Omental fat pad (tissue), 4 donors: ENCODE measurements at places on chromosomes 7 and 10. TPM values are rescaled to one million over a fixed set of nuclear protein-coding genes. Genes with fewer than 3 reads are reported as not detected.

DNA sequence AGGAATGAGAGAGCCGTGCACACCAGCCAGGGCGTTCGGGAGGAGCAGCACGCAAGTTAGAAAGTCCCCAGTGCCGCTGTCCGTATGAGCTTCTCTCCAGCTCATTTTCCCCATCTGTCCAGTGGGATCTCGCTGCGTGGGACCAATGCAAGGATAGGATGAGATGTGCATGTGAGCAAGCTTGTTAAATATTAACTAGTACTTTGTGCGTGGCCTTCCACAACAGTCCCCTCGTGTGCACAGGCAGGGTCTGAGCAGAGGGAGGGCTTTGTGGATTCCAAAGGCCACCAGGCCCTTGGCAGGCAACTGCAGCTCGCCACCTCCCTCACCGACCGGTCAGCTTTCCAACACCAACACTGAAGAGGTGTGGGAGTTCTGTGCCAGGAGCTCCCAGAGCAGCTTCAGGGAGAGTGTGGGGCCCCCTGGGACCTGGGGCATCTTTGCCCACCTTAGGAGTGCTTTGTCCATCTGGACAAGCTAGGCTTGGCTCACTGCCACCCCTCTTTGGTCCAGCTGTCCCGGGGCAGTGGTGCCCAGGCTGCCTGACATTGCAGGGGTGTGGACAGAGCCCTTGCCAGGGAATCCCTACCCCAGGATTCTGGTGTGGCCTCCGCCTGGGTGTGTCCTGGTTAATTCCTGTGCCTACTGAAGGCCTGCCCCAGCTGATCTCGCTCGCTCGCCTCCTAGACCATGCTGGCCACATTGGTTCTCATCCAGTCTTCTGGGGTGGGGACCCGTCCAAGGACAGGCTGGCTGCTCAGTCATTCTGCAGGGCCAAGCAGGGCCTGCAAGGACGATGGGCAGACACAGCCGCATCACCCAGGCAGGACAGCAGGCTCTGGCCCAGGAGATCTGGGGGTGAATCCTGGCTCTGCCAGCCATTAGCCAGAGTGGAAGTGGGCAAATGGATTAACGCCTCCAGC, 5.3 kb downstream of the FAM20C start:
- DNase-seq, result no peak

KEL gene
- not detected for total RNA-seq

GRCh38 chr7:133412942-133413341, 160.1 kb downstream of the EXOC4 start:
- DNase-seq, result no peak

IFIT1B gene
- total RNA-seq, result not detected

SORBS1 gene
- total RNA-seq, result 120 TPM
